ENCODE measurements at places on chromosomes 7 and 10. TPM values are rescaled to one million over a fixed set of nuclear protein-coding genes. Genes with fewer than 3 reads are reported as not detected.

DNA sequence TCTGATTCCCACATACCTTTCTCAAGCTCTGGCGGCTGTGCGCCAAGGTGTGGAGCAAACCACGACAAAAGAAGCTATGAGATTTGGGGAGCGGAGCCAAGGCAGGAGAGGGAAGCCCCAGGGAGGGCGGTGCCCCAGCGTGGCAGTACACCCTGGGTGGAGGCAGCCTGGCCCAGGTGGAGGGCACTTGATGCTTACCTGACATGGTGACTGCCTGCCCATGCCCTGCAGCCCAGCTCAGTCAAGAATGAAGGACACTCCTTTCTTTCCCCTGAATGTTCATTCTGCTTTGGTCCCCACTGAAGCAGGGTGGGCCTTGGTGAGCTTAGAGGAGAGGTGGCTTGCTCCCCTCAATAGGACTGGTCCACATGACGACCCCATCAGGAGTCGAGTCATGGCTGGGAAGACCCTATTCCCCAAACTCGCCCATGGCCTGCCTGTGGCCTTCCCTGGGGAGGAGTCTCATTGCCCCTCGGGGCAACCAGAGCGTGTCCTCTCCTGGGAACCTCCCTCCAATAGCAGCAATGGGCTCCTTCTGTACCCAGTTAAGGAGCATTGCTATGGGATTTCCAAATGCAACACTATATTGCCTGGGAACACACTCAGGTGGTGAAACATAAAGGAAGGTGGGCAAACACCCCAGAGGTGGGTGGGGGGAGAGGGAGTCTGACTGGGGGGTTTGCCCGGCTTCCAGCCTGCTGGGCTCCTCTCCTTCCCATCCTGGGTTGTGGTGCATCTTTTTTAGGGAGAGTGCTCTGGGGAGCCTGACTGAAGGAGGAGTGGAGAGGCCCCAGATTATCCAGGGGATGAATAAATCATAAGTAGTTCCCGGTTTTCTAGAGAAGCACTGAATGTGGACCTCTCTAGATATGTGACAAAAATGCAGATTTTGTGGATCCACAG is 22.7 kb downstream of the RAMP3 start:
- no peak for DNase-seq

DNA sequence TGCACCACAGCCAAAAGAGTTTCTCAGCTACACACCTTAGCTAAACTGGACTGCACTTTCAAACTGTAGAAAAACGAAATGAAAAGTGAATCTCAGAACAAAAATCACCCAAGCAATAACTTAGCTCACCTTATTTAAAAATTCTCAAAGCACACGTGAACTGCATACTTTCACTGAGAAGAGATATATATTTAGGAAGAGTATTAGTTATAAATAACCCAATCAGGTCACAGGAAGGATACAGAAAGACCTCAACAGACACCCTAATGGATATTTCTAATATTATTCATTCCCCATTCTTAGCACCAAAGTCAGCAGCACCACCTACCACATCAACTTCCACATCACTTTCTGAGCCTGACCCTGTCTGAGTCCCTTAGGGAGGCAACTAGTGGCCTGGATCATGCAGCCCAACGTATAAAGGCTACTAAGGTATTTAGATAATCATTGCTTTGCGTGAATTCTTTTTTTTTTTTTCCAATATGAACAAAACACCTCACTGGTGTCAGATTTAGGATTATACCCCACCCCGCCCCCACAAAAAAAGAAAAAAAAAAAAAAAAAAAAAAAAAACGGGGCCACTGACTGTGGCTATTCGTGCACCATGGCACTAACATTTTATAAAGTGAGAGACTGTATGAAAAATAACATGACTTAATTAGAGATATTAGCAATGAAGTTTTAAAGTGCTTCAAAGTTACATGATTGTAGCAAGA is 2.6 kb downstream of the ABI1 start:
- no peak for DNase-seq

Gene RNF133
- total RNA-seq: not detected

DNA sequence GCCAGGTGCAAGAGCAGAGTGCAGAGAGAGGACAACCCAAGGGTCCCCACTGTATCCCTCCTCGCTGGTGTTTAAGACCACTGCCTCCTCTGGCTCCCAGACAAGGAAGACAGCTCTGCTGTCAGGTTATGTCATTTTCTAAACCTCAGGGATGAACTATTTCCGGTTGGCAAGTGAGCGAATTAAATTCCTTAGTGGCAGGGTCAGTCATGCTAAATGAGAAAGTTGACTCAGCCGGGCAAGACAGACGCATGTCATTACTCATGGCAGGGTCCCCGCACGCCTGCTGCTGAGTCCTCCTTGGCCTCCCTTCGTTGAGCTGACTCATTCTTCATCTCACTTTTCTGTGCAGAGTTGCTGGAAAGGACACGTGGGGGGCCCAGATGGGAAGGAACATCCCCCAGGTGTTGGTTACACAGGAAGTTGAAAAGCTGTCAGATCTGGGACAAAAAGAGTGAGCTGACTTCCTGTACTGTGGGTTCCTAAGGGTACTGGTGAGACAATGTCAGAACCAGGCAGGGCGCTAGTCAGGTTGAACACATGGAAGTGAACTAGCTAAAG is 47.1 kb upstream of the UCN3 start:
- DNase-seq: peak; percentile 90

DNA sequence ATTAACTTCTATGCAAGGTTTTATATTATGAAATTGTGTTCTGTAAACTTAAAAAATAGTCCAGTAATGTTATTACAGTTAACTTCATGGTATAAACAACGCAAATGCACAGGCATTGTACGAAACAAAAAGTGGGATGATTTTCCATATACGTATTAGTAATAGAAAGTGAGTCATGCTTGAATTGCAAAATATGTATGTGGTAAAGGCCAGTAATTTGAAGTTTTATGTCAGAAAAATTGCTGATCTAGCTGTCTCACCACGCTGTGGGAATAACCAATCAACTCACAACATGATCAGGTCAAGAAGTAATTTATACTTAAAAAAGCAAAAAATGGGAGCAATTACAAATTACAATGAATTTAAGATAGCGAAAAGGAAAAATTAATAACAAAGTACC is 37.0 kb upstream of the GLI3 start:
- DNase-seq: no peak

- DNase-seq: no peak
Measured at GRCh38 chr10:51907361-51907760, 208.0 kb upstream of the CSTF2T start.

DNA sequence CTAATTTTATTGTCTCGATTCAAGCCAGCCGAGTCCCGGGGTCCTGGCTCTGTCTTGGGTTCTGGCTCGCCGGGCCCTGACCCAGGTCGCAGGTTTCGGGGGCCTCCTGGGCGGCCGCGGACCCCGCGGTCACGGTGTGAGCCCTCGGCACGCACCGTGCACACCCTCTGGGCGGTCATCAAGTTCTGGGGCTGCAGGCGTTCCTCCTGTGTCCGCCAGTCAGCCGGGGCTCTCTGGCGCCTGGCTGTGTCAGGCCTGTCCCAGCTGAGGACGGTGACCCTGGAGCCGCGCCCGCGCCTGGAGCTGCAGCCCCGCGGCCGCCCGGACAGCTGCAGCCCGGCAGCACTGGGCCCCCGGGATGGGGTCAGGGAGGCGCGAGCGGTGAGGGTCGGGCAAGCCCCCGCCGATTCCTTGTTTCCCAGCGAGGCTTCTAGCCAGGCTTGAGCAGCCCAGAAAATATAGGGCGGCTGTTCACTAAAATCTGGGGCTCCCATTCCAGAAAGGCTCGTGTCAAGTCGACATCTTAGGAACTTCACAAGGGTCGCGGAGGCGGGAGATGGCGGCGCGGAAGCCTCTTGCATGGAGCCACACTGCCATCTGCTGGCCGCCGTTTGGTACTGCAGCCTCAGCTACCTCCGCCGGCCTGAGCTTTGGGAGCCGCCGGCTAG is 4.2 kb upstream of the HOXA7 start:
- peak; percentile 80 for DNase-seq

GRCh38 chr7:7792056-7792455 is 73.6 kb upstream of the RPA3 start:
- no peak for DNase-seq

GRCh38 chr10:14585287-14586193 is 189.2 kb downstream of the FAM107B start:
- DNase-seq: peak; percentile 57

- no peak for DNase-seq
Measured at GRCh38 chr10:94680544-94680943, 3.0 kb upstream of the CYP2C18 start.

- no peak for DNase-seq
Measured at GRCh38 chr10:115163129-115163528, 70.0 kb downstream of the ATRNL1 start.

DNA sequence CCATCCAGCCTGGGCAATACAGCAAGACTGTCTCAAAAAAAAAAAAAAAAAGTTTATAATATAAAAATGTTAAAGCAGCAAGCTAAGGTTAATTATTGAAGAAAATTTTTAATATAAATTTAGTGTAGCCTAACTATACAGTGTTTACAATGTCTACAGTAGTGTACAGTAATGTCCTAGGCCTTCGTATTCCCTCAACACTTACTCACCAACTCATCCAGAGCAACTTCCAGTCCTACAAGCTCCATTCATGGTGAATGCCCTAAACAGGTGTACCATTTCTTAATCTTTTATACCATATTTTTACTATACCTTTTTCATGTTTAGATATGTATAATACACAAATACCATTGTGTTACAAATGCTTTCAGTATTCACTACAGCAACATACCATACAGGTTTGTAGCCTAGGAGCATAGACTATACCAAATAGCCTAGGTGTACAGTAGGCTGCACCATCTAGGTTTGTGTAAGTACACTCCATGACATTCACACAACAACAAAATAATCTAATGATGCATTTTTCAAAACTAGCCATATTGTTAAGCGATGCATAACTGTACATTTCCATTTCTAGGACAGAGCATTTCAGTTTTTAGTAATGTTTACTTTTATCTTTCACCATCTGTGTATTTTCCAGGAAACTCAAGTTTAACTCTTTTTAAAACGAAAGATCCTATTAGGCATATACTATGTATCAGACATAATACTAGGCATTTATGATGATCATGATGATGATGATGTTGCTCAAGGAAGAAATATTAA is 43.3 kb downstream of the CNOT4 start:
- no peak for DNase-seq

Gene CPA2
- 0.17 TPM for total RNA-seq

Gene CALHM3
- total RNA-seq: 0.39 TPM

Gene ITGA8
- total RNA-seq: 0.25 TPM

DNA sequence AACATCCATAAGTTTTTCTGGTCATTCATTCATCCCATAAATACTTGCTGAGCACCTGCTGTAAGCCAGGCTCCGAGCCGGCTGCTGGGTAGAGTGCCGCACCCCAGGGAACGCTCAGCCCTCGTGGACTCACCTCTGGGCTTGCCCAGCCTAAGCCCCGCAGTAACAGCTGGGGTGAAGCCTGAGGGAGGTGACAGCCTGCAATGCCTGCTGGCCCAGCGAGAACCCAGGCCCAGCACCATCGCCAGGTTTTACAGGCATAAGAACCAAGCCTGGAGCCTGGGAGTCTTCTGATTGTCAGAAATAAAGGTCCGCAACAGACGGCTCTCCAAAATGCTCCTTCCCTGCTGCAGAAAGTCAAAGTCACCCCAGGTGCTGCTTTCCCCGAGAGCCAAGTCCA is 205.4 kb downstream of the ZMYND11 start:
- DNase-seq: no peak

DNA sequence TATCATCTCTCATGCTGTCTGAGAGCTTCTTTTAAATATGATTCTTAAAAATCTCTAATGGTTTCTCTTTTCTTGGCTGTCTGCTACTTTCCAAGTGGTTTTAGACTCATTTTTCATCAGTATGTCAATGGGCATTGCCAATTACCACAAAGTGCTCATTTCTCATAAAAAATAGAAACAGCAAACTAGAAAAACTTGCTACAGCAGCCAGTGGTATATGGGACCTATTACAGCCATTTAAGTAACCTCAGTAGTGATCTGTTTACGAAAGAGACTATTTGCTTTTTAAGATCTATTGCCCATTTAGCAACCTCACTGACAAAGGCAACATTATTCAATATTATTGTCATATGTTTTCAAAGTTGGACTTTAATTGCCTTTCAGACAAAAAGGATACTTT is 207.1 kb upstream of the RHOBTB1 start:
- DNase-seq: no peak

GRCh38 chr7:134051020-134051419 is 76.1 kb upstream of the LRGUK start:
- no peak for DNase-seq

Gene SUFU
- 4.6 TPM for total RNA-seq

- DNase-seq: peak; percentile 99
Measured at GRCh38 chr7:106064771-106065574, 47.1 kb downstream of the SYPL1 start.

DNA sequence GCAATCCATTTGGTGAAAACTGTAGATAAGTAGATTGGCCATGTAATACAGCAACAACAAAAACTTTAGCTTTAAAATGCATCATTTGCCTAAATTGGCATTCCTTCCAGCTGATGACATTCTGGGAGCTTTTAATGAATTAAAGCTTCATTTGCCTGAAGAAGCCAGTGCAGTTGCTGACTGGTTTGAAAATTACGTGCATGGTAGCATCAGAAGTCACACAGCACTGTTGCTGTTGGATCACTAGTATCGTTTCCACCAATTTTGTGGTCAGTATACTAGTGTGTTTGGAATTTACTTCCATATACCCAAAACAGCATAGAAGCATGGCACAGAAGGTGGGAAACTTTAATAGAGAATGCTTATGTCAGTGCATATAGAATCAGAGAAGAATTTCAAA is 194.9 kb downstream of the ETV1 start:
- DNase-seq: peak; percentile 11

Gene TMEM184A
- 3.3 TPM for total RNA-seq

DNA sequence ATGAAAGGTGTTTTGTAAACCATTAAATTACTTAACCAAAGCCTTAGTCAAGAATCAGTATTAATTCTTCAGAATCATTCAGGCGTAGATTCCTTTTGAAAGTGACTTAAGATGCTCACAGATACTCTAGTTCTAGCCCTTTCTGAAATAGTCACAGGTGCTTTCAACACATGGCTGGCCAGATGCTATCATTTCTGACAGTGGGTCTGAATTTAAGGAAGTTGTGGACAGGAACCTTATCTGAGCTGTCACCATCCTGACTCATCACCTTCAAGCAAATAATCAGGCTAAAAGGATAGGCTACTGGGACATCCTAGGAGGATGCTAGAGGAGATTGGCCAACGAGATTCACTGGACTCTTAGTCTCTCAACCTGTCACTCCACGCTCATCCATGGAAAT is 501.5 kb downstream of the LRMDA start:
- no peak for DNase-seq

Data from M059J (cell line).